A549 treated with Hydrocortisone at 1 μM for 4 hours (cell line): ENCODE measurements at places on chromosomes 16 and 17. TPM values are rescaled to one million over a fixed set of nuclear protein-coding genes. Genes with fewer than 3 reads are reported as not detected.

Gene IRX3
- 4.5 to 6.9 TPM (median 5.4 TPM) in 5 replicates for total RNA-seq

Gene CCDC200
- total RNA-seq, result 0.12 TPM in 1 of 5 replicates, not detected in the others

Gene FNDC8
- 0.06 to 0.16 TPM (median 0.08 TPM) in 5 replicates for total RNA-seq

Gene IL21R
- total RNA-seq, result 0.03 TPM in 2 of 5 replicates, not detected in the others

Gene PNMT
- total RNA-seq, result 0.26 to 0.40 TPM (median 0.27 TPM) in 4 of 5 replicates, not detected in the other

Gene CNGB1
- 0.06 to 0.18 TPM (median 0.09 TPM) in 5 replicates for total RNA-seq

Gene C17orf78
- total RNA-seq, result not detected in 5 replicates

Gene PRR35
- 0.14 to 0.22 TPM (median 0.16 TPM) in 5 replicates for total RNA-seq

Gene MEOX1
- not detected in 5 replicates for total RNA-seq

Gene KRT33B
- not detected in 5 replicates for total RNA-seq

Gene CENPV
- 114 to 160 TPM (median 157 TPM) in 5 replicates for total RNA-seq

Gene KRT40
- not detected in 5 replicates for total RNA-seq

Gene CHST4
- 0.05 to 0.09 TPM (median 0.08 TPM) in 3 of 5 replicates, not detected in the others for total RNA-seq

Gene CACNA1G
- 3.4 to 4.1 TPM (median 3.8 TPM) in 5 replicates for total RNA-seq

Gene SEZ6
- total RNA-seq, result 0.07 TPM in 1 of 5 replicates, not detected in the others

Gene SEC14L5
- 0.01 to 0.03 TPM (median 0.02 TPM) in 4 of 5 replicates, not detected in the other for total RNA-seq

Gene TPSG1
- 0.10 to 0.13 TPM in 2 of 5 replicates, not detected in the others for total RNA-seq

Gene ZSCAN10
- not detected in 5 replicates for total RNA-seq

Gene KRTAP2-3
- total RNA-seq, result 0.20 to 0.22 TPM in 2 of 5 replicates, not detected in the others

Gene LITAFD
- total RNA-seq, result not detected in 5 replicates

Gene KCNH4
- 0.20 to 0.36 TPM (median 0.35 TPM) in 5 replicates for total RNA-seq

Gene CCL13
- not detected in 5 replicates for total RNA-seq

Gene C16orf86
- total RNA-seq, result 0.05 to 0.13 TPM in 2 of 5 replicates, not detected in the others

Gene CDT1
- total RNA-seq, result 27.4 to 32.2 TPM (median 30.6 TPM) in 5 replicates

Gene TEKT5
- total RNA-seq, result 0.08 to 0.17 TPM (median 0.16 TPM) in 3 of 5 replicates, not detected in the others

Gene NLGN2
- total RNA-seq, result 12.7 to 19.0 TPM (median 15.5 TPM) in 5 replicates

Gene FBXW10B
- total RNA-seq, result 1.9 to 3.2 TPM (median 2.7 TPM) in 5 replicates

Gene PIMREG
- 41.3 to 51.1 TPM (median 48.2 TPM) in 5 replicates for total RNA-seq

Gene RUNDC1
- 19.7 to 22.3 TPM (median 21.1 TPM) in 5 replicates for total RNA-seq
